ENCODE measurements at places on chromosomes 12 and 14.
A peak's percentile ranks its signal among the peaks of the same experiment; 100 is the strongest.

DNA sequence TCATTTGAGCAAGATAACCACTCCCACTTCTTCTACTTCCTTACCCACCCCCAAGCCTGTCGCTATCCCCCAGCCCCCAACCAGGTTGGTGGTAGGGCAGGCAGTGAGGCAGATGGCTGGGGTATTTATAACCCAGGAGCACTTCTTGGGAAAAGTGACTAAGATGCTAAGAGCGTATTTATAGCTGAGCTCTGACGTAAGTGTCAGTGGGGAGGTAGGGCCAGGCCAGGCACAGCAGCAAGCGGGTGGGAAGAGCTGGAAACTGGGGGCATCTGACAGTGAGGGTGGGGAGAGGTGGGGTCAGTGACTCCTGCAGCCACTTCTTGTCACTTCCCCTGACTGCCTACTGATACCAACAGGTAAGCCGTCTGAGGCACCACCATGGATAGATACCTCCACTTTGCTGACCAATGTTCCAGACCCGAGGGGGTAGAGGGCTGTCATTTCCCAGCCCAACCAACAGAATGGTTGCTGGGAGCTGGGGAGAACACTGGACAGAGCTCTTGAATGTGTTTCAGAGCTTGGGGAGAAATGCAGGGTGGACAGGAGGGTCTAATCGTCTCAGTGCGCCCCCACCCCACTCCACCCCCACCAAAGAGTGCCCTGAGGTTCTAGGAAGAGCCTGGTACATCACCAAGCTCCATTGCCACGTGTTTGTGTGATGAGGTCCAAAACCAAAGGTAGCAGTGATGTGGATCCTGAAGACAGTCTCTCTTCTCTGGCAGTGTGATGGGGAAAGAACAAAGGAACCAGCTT lies 2.7 kb upstream of the INHBE start:
- no peak for DNase-seq

DNA sequence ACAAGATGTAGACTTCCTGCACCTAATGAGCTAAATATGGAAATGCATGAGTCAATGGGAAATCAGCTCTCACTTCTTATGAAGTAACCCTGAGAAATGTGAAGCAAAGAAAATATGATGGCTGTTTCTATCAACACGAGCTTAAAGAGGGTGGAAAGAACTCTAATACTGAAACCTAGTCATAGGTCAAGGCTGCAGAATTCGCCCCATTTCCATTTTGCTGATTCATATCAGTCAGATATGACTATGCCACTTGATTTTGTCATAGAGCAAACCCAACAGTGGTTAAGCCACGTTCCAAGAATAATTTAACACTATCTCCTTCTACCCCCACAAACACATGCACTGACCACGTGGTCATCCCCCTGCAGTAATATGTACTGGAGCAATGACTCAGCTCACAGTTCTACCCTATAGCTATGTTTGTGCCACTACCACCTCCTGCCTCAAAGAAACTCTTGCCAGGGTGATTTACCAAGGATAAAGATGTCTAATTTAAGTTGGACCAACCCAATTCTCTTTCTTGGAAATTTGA lies 157.5 kb downstream of the TMTC3 start:
- peak; percentile 46 for DNase-seq

GRCh38 chr12:54159140-54159539 lies 29.6 kb downstream of the SMUG1 start:
- DNase-seq, result no peak

- no peak for DNase-seq
Measured at GRCh38 chr14:99571303-99571986, 32.6 kb downstream of the CCDC85C start.

DNA sequence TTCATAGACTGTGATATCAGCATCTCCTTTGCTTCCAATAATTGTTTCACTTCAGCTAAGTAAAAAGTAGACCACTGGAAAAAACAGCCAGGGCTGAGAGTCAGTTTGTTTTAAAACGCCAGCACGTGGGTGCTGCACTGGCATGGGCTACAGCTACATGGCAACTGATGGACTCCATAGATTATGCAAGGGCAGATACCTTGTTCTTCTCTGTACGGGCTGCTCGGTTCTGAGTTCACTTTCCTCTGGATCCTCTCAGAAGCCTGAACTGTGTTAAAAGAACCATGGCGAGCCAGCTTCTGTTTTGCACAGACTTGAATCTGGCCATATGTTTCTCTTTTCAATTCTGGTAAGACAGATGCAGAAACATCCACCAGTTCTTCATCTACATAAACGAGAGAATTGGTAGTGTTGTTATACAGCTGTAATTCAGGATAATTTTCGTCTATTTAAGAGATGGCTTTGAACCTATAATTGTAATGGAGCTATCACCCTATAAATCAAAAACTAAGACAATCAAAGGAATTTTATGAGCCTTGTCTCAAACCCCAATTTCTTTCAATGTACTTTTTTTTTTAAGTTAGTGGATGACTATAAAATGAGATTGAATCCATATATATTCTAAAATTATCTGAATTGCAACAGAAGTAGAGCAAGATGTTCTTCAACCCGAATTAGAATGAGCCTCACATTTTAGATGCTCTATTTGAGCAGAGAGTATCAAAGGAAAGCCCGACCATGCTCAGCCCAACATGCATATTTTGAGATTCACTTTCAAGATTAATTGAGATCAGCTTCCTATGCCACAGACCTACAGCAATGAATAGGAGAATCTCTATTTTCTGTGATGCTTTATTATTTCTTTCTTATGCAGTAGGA lies 31.5 kb downstream of the E2F7 start:
- DNase-seq, result no peak

DNA sequence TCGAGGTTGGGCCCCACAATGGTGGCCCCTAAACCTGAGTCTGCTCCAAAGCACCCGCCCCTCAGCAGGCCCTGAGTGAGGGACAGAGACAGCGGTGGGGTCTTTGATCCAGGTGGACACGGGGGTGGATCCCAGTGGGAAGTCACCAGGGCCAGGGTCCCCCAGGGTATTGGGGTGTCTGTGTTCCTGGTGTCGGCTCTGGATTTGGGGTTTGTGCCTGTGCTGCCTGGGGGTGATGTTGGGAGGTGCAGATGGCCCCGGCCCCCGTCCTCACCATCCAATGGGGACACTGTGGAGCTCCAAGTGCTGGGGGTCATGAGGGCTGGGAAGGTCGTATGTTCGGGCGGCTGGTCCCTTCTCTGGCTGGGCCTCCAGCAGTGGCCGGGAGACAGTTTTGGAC lies 354.2 kb downstream of the TMEM121 start:
- no peak for DNase-seq

GRCh38 chr12:107775093-107775721 lies 703 bp downstream of the ASCL4 start:
- no peak for DNase-seq

GRCh38 chr12:125454786-125455480 lies 389.7 kb downstream of the AACS start:
- DNase-seq, result no peak

- no peak for DNase-seq
Measured at GRCh38 chr12:47156167-47156736, 76.5 kb upstream of the AMIGO2 start.

GRCh38 chr12:106020736-106021135 lies 118.0 kb downstream of the NUAK1 start:
- no peak for DNase-seq

DNA sequence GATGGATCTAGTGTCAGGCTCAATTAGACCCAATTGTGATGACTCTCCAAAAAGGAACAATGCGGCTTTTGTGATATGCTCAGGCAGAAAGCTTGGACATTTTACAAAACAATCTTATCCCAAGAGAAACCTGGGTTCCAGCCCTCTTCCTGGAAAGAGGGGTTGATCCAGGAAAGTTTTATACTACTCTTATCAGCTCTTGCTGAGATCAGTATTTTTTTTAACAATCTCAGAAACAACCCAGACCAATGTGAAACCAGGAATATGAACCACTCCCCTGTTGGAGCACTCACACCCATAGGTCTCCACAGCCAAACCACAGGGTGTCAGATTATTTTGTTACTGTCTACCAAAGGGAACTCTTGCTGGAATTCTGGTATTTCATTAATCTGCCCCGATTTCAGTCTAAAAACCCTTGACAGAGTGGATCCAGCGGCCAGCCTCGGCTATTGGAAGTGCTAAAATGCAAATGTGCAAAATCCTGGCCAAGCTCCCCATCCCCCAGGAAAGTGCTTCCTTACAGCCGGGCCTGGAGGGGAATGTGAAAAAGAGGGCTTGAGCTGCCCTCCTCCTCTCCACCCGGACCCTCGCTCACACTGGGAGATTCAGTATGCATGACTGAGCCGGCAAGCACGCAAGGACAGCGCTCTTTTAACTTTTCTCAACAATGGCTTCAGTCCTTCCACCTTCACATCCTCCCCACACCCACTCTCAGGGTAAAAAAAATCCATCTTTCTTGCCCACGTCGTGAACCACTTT lies 4.0 kb downstream of the FBXL14 start:
- peak; percentile 8 for DNase-seq

DNA sequence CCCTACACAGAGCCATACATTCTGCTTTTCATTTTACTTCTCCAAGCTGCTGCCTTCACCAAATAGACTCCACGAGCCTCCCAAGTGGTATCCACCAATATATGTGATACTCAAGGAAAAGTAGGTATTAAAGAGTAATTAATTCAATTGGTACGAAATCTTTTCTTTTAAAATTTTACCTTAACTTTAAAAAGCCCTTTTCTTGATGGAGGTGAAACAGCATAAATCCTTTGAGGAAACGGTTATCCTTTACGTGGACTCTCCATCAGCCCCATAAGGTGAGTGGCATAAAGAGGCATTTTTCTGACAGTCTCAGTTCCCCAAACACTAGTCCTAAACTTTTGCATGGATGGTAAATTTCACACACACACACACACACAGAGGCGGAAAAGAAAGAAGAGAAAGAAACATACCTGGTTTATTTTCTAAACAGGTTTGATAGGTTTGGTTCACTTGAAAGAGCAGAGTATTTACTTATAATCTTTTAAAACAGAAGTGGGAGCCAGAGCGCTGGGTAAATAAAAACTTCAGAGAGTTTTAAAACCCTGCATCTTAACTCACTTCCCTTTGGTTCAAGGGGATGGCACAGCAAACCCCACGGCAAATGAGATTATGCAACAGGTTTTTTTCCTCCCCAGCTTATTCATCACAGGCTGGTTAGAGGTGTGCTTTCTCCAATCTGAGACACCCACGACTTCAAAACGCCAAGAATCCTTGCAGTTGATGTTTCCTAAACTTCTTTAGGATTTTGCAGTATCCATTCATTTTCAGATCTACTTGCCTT lies 1.9 kb downstream of the DUSP16 start:
- DNase-seq, result peak; percentile 58

- no peak for DNase-seq
Measured at GRCh38 chr14:65853407-65853955, 441.0 kb downstream of the FUT8 start.

- DNase-seq, result no peak
Measured at GRCh38 chr12:91240386-91241095, 57.9 kb upstream of the DCN start.

- DNase-seq, result no peak
Measured at GRCh38 chr12:24360057-24360456, 410.6 kb upstream of the SOX5 start.

- no peak for DNase-seq
Measured at GRCh38 chr12:102633981-102634605, 153.7 kb upstream of the IGF1 start.

GRCh38 chr12:81792666-81793065 lies 33.5 kb upstream of the PPFIA2 start:
- no peak for DNase-seq

DNA sequence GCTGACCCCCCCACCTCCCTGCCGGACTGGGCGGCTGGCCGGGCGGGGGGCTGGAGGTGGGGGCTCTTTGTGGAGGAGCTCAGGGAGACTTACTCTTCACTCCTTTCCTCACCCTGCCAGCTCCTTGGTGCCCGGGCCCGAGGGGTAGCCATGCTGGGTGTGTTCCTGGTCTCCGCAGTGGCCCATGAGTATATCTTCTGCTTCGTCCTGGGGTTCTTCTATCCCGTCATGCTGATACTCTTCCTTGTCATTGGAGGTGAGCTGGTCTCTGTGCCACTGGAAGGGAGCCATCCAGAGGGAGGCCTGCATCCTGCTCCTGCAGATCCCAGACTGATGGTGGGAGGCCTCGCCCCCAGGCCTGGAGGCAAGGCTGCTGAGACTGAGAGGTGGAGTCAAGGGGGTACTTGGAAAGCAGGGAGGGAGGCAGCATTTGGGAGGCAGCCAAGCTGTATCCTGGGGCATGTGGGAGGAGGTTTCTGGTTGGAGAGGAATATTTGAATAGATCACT lies 19.7 kb downstream of the SOAT2 start:
- DNase-seq, result no peak

GRCh38 chr12:93502802-93503623 lies 35.7 kb downstream of the MRPL42 start:
- DNase-seq, result peak; percentile 62

GRCh38 chr14:23101213-23101970 lies 3.4 kb downstream of the CIROP start:
- no peak for DNase-seq

DNA sequence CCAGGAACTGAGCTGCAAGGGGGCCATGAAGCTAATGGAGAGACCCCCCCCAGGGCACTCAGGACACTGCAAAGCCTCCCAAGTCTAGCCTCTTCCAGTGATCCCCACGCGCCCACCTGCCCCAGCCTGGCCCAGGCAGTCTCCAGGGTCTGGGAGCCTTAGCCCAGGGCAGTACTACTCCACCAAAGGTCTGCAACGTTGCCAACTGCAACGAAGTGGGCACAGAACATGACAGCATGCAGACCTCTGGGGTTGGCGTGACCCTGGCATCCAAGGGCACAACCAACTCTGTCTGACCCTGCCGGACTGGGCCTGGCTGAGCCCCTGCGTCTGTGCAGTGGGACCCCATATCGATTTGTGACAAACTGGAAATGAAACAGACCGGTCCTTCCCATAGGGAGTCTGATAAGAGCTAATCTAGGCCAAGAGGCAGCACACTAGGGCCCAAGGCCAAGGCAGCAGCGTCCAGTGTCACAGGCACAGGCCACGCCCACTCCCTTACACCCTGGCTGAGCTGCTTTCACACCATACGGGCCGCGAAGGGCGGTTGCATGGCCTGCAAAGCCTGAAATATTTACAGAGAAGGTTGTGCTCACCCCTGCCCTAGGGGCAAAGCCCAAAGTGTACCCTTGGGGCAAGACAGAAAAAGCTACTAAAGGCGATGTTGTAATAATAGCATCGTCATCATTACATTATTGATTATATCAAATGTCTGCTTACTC lies 76.7 kb downstream of the NCOR2 start:
- DNase-seq, result no peak

DNA sequence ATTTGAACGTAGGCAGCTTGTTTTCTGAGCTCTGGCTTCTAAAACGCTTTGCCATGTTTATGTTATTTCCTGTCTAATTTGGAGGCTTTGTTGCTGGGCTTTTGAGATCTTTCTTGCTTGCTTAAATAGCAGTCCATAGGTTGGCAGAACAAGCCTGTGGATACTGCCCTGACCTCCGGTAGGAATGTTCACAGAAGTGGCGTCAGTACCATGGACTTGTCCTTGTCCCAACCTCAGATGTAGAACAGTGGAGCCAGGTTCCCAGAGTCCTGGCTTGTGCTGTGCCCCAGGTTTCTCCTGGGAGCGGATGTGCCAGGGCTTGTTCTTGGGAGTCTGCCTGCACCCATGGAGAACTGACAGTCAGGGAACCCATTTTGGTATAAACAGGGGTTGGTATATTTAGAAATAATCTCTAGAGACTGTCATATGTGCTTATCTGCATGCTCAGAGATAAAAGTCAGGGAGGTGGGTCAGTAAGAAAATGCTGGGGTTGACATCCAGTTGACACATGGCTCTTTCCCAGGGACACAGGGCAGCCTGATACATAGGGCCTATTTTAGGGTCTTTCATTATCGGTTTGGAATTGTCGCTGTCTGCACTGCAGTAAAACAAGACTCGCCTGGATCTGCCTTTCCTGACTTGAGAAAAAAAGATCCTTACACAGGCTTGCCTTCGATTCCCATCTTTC lies 22.9 kb downstream of the CACNA1C start:
- no peak for DNase-seq

GRCh38 chr12:80937391-80938238 lies at the start of gene LIN7A:
Gene LIN7A (minus strand): TSS chr12:80937934. CDS start chr12:80937722, 212 bp downstream.
- no peak for DNase-seq

Measured in activated naive CD4-positive, alpha-beta T cell treated with Interleukin-2 at 50 U/mL for 16 hours (primary cell).